Motor neuron (in vitro differentiated cells): ENCODE measurements at places on chromosomes 7 and 10. TPM values are rescaled to one million over a fixed set of nuclear protein-coding genes. Genes with fewer than 3 reads are reported as not detected.
A peak's percentile ranks its signal among the peaks of the same experiment; 100 is the strongest.

GRCh38 chr10:15374566-15374965 lies 3.5 kb upstream of the FAM171A1 start:
- ATAC-seq, result no peak

DNA sequence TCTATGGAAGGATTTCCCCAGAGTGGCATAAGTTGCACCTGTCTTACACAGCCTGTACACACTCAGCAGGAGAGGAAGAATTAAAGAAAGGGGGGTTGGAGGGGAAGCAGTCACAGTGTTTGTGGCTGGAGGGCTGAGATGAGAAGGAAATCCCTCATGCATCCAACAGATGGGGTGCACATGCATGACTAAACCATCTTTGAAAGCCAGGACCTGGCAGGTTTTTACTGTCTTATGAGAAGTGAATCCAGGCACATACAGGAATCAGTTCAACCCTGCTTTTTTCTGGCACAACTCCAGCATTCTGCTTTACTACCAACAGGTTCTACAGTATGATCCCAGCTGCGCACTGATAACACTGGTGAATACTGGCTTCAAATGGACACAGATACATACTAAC lies 107.7 kb downstream of the CACNA2D1 start:
- peak; percentile 39 for ATAC-seq

- peak; percentile 78 for ATAC-seq
Measured at GRCh38 chr7:2820508-2820934, 23.6 kb downstream of the GNA12 start.

DNA sequence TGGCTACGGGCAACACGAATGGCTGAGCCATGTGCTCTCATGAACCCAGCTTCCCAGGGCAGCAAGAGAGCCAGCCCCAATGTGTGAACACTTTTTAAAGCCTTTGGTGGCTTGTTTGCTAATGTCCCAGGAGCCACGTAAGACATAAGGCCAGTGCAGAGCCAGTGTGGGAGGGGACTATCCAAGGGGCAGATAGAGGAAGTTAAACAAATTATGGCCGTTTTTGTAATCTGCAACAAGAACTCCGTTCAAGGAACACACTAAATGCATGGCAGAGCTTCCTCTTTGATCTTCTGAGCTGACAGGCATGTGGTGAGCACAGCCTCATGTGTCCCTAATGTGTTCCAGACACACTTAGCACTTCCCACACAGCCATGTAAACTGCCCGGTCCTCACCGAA lies 133.3 kb downstream of the TEX36 start:
- ATAC-seq, result no peak

DNA sequence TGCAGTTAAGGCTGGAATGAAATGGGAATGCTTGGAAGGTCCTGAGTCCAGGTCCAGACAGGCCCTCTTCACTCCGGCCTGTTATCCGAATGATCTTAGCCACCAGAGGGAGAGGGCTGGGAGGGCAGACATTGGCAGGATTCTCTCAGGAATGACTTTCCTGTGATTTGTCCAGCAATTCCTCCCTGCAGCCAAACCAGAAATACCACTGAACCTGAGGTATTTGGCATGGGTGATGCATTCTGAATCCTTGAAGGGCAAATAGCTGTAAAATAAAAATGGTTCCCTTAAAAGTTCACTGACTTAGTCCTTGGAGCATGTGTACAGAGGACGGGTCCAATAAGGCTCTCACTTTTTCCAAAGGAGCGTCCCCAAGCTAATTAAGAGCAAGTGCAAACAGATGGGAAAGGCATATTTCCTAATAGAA lies 77.5 kb upstream of the HABP2 start:
- no peak for ATAC-seq

DNA sequence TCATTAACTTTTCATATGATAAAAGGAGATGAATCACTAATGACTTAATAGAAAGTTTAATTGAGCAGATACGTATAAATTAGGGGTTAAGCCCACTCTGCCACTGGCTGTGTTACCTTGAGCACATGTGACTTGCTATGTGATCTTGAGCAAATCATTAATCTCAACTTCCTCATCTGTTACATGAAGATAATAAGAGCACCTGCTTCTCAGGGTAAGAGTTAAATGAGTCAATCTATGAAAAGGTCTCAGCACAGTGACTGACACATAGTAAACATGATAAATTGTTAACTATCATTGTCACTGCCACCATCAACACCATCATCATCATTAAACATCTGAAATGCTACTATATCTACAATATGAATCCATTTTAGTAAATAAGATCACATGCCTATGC lies 110.8 kb downstream of the TPK1 start:
- no peak for ATAC-seq

GRCh38 chr10:28711776-28712175 lies 34.5 kb downstream of the BAMBI start:
- ATAC-seq, result no peak

DNA sequence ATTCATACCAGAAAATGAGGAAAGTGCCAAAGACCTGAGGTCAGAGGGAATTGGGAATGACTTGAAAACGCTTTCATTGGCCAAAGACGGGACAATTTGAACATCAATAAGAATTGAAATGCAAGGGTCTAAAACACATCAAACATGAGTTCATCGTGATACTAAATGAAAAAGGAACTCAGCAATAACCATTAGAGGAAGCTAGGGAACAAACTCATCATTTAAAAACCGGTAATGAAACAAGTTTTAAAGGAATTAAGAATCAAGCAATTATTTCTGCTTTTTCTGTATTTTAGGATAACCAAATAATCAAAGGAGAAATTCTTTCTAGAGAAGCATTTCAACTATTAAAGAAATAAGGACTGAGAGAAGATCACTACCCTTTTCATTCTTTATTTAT lies 303.1 kb downstream of the ARHGAP12 start:
- no peak for ATAC-seq

- ATAC-seq, result no peak
Measured at GRCh38 chr7:37312608-37313007, 136.1 kb downstream of the ELMO1 start.

GRCh38 chr7:157669768-157670351 lies 333.1 kb downstream of the DNAJB6 start:
- no peak for ATAC-seq

DNA sequence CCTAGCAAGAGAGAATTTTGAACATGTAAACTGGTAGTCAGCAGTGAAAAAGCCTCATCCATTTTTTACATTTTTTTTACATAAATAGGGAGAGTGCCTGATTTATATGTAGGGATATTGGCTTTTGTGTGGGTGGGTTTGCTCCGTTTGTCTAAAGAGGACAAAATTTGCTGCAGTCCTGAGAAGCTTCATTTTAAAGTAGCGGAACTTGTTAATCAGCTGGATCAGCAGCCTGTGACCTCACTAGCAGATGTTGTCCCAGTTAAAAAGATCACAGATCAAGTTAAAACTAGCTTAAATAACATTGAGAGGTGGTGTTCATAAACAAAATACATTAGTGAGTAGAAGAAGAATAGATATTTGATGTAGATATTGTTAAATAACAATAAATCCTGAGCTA lies 2.6 kb downstream of the ATRNL1 start:
- ATAC-seq, result no peak

- ATAC-seq, result no peak
Measured at GRCh38 chr10:128804411-128804810, 662.6 kb upstream of the MGMT start.

- no peak for ATAC-seq
Measured at GRCh38 chr7:134763960-134764359, 15.5 kb upstream of the CALD1 start.

- ATAC-seq, result peak; percentile 83
Measured at GRCh38 chr7:54663603-54664234, 95.3 kb downstream of the SEC61G start.

DNA sequence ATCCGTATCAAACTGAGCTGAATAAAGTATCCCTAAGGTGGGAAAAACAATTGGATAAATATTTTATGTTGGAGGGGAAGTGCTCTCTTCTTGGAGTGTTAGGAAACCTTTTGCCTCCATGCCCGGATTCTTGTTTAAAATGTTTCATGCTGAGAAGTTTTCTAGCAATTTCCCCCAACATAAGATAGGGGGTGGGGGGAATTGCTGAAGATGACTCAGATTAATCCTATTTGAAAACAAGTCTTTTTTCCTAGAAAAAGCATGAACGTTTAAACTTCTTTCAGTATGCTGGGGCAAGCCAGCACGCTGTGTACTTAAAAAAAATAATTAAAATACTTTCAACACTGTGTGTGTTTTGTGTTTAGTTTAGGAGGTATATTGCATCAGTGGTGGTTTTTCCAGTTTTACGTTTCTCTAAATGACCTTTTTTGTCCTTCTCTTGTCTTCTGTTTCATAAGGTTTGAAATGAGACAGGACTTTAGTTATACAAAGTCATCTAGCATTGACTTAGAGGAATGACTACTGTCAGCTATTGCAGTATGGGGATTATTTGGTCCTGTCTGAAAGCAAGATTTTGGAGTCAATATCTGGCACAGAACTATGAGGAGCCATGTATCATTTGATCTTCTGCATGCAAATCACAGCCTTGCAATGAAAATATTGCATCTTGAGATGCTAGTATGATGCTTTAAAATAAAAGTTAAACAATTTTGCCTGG lies 295.9 kb downstream of the GATA3 start:
- no peak for ATAC-seq

GRCh38 chr7:102260856-102261255 lies 25.8 kb upstream of the SH2B2 start:
- peak; percentile 58 for ATAC-seq

- no peak for ATAC-seq
Measured at GRCh38 chr7:106347229-106347833, 62.5 kb upstream of the NAMPT start.

GRCh38 chr10:129288999-129289584 lies 177.9 kb upstream of the MGMT start:
- no peak for ATAC-seq

DNA sequence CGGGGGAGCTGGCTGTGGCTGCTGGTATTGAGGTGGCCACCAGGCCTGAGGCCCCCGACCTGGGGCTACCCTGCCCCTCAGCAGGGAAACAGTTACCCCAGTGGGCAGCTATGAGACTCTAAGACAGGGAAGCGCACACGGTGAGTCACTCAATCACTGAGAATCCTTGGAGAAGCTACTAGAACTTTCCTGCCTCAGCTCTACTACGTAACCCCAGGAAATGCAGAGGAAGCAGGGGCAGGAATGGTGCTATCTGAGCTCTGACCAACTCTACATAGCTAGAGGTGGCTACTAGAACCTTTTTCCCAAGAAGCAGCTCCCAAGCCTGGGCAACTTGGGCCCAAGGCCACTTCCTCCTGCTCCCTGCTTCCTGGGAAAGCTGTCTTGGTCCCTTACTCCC lies 11.8 kb downstream of the DNAJB12 start:
- no peak for ATAC-seq

DNA sequence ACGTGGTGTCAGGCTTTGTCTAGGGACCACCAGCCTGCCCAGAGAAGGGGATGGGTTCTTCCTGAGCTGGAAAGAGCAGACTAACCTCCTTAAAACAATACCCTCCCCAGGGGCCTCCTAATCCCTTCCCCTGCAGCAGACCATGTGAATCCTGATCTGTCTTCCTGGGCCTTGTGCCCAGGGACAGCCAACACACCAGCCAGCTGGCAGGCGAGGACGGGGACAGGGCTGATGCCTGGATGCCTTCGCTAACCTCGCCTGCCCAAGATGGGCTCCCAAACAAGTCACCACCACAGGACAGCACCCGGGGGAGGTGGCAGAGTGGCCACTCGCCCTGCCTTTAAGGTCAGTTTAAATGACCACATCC lies 17.6 kb downstream of the PODXL start:
- ATAC-seq, result no peak

DNA sequence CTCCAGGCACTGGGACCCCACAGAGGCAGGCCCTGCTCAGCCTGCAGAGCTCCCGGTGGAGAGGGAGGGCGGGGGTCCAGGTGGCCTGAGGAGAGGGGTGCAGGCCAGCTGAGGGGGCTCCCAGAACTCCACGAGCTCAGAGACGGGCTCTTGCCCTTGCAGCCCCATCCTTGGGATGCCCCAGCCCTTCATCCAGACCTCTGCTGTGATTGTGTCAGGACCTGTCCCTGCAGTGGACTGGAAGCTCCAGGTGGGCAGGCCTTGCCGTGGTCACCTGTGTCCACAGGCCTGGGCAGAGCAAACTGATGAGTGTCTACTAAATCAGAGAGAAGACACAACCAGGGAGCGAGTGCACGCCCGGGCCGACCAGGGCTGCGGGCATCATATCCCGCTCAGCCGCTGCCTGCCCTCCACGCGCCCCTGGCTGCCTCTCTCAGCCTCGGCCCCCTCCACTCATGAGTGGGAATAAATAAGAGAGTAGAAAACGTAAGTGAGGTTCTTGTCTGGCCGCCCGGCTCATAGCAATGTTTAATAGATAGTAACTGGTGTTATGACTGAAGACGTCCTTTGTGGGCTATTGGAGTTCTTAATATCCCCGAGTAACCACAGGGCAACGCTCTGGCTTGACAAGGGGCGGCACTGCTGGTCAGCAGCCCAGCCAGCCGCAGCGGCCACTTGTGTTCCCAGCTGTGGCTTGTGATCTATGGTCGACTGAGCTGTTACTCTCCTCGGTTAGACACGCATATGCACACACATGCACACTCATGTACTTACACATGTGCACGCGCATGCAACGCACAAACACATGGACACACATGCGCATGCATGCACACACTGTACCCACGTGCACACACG lies 105.6 kb downstream of the LHPP start:
- ATAC-seq, result no peak

- ATAC-seq, result no peak
Measured at GRCh38 chr7:18916826-18917225, 200.6 kb downstream of the TWIST1 start.

GRCh38 chr10:72073708-72074573 lies 14.4 kb downstream of the SPOCK2 start:
- ATAC-seq, result no peak

DNA sequence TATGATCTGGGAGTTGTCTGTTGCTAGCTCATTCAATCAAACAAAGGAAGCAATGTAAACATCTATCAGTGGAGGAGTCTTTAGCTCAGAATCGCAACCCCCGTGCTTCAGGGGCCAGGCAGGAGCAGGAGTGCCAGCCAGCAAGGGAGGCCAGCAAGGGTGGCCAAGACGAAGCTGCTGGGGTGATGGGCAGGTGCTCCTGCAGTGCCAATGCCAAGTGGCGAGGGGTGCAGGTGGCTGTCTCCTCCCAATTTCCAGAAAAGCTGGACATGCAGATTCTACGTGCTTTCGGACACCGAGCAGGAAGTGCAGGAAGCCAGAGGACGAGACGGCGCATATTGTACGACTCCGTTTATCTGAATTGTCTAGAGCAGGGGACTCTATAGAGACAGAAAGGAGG lies 48.1 kb upstream of the EBF3 start:
- peak; percentile 27 for ATAC-seq

The GIMAP4 gene
- not detected in 2 replicates for total RNA-seq

The GARIN1A gene
- 0.41 and 0.50 TPM in 2 replicates for total RNA-seq

The RNF148 gene
- total RNA-seq, result 0.23 and 0.42 TPM in 2 replicates

The TMEM229A gene
- 0.64 and 0.73 TPM in 2 replicates for total RNA-seq

The SFTPA1 gene
- total RNA-seq, result 0.17 TPM in 1 of 2 replicates, not detected in the other

The TUBAL3 gene
- total RNA-seq, result 0.13 TPM in 1 of 2 replicates, not detected in the other

The CHN2 gene
- 14.2 and 24.2 TPM in 2 replicates for total RNA-seq

The PRPS1L1 gene
- 0.32 TPM in 1 of 2 replicates, not detected in the other for total RNA-seq

The LIPF gene
- 0.35 TPM in 1 of 2 replicates, not detected in the other for total RNA-seq

The ETV1 gene
- total RNA-seq, result 7.4 and 9.2 TPM in 2 replicates

The BET1 gene
- 19.8 and 21.6 TPM in 2 replicates for total RNA-seq

The SPDYE2 gene
- 0.11 and 1.1 TPM in 2 replicates for total RNA-seq

The CRTAC1 gene
- 5.3 and 7.3 TPM in 2 replicates for total RNA-seq

The HIF1AN gene
- total RNA-seq, result 10.4 and 17.5 TPM in 2 replicates

The CYP3A5 gene
- 5.8 and 6.6 TPM in 2 replicates for total RNA-seq
